Breast epithelium (tissue), 4 donors: ENCODE measurements at places on chromosomes 12 and 14. TPM values are rescaled to one million over a fixed set of nuclear protein-coding genes. Genes with fewer than 3 reads are reported as not detected.

Gene TC2N
- 166 TPM for total RNA-seq

Gene ESPL1
- total RNA-seq: 1.2 TPM

Gene HOMEZ
- total RNA-seq: 15.4 TPM

Gene AKAP6
- total RNA-seq: 4.6 TPM

Gene ALDH1L2
- total RNA-seq: 6.7 TPM

Gene SLC25A47
- not detected for total RNA-seq

Gene PAWR
- 17.0 TPM for total RNA-seq

Gene RAD9B
- total RNA-seq: 2.8 TPM

Gene KRT1
- total RNA-seq: not detected

Gene FBXO34
- 34.7 TPM for total RNA-seq

Gene SYNDIG1L
- 0.64 TPM for total RNA-seq

Gene TPPP2
- not detected for total RNA-seq

Gene SMCO2
- not detected for total RNA-seq

Gene GNS
- total RNA-seq: 250 TPM

Gene EML1
- 11.3 TPM for total RNA-seq
